ENCODE measurements at places on chromosomes 12 and 14. TPM values are rescaled to one million over a fixed set of nuclear protein-coding genes. Genes with fewer than 3 reads are reported as not detected.

DNA sequence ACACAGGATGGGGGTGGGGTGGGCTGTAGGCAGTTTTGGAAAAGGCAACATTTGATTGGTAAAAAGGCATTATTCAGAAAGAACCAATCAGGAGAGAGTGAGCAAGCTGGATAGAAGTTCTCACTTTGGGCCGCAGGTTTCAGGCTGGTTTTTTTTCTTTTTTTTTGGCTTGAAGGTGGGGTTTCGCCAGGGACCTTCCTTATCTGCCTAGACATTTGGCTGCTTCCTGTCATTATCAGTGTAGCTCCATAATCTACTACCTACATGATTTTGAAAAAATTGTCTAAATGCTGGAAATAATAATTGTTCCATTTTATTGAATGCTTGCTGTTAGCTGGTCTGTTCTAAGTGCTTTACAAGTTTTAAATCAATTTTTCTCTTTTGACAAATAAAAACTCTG is 649.0 kb downstream of the TMTC2 start:
- DNase-seq = no peak

DNA sequence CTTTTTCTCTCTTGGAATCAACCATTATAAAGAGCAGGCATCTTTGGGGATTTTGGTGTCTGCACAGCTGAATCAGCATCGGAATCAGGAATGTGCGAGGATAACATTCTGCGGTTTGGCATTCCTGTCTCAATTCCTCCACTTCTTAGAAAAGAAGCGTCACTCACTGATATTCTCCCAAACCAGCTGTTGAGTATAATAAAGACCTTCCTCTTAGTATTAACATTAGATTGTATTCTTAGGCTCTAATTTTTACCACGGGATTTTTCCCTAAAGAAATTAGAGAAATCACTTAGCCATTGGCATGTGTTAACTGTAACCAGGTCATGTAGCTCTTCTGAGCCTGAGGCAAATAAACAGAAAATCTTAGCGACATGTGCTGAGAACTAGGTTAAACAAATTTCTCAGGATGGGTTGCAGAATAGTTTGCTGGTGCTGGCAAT is 128.7 kb downstream of the TMX1 start:
- DNase-seq = no peak

GRCh38 chr14:32939254-32940065 is 781 bp downstream of the NPAS3 start:
- DNase-seq = peak; percentile 90

- DNase-seq = peak; percentile 74
Measured at GRCh38 chr14:106277503-106277902, 751.1 kb downstream of the TMEM121 start.

DNA sequence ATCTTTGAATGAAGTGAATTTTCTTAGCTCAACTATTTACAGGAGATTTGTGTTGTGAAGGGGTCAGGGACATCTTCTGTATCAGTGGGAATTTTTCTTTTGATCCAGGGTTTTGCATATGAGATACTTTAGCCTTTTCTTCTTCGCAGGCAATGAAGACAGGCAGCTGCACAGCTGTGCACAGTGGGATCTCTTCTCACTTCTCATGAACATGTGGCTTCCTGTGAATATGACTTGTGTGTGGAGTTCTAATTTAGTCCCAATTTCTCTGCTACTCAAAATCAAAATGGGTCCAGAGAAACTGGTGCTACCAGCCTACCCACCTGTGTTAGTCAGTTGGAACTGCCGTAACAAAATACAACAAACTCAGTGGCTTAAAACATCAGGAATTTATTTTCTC is 37.8 kb downstream of the ARF6 start:
- DNase-seq = no peak

GRCh38 chr12:62191491-62192179 is 68.6 kb upstream of the USP15 start:
- DNase-seq = no peak

GRCh38 chr12:57340104-57340503 is 89.1 kb upstream of the STAC3 start:
- peak; percentile 80 for DNase-seq

GRCh38 chr14:50087341-50088116 is 28.8 kb downstream of the VCPKMT start:
- no peak for DNase-seq

GRCh38 chr14:35121026-35121886 is 534 bp downstream of the PPP2R3C start:
- no peak for DNase-seq

MGP gene
- 190 TPM for total RNA-seq

CD163 gene
- 721 TPM for total RNA-seq

GXYLT1 gene
- total RNA-seq = 16.8 TPM

SDR39U1 gene
- 88.0 TPM for total RNA-seq

WSCD2 gene
- 0.89 TPM for total RNA-seq

TMX1 gene
- total RNA-seq = 13.6 TPM

TAS2R8 gene
- not detected for total RNA-seq

LIN7A gene
- 32.5 TPM for total RNA-seq

PZP gene
- 1.4 TPM for total RNA-seq

SYT10 gene
- not detected for total RNA-seq

TAC3 gene
- total RNA-seq = not detected

CFAP73 gene
- 21.9 TPM for total RNA-seq

FIGNL2 gene
- total RNA-seq = 0.39 TPM

Measured in upper lobe of left lung (tissue), 6 donors.